RPMI8226 (cell line): ENCODE measurements at places on chromosomes 5 and 9.

GRCh38 chr5:177372034-177372896 is 12.0 kb upstream of the SLC34A1 start:
- DNase-seq = no peak

DNA sequence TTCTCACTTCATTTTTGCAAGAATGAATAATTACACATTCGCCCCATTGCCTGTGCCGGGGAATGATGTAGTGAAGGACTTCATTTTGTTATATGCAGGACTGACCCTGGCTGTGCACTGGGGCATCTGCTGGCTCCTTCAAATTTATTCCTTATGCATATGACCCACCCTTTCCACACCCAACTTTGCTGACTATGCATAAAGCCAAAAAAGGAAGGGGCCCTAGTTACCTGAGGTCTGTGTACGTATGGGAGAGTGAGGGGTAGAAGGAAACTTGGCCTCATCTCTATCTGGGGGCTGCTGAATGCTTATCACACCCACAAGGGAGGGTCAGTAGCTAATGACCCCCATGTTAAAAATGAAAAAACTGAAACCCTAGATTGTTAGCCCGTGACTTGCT is 259.6 kb downstream of the SMARCA2 start:
- no peak for DNase-seq

DNA sequence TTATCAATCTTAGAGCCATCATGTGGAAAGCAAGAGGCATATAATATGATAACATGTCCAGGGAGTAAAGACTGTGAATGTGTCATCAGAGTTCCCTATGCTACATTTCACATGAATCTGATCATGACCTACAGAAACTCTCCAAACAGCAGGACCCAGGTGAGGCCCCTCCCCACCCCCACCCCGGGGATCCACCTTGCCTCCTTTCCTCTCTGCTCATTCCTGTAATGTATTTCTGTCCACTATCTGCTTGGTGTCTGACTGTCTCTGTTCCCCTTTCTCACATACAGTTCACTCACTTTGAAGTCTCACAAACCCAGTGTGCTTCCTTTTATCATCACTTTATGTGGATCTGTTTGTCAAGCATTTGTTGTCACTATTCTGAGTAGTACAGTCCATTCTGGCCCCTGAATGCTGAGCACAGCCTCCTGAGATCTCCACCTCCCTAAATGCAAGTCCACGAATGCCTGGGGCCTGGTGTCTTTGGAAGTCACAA is 76.4 kb upstream of the SMARCA2 start:
- DNase-seq = peak; percentile 25

DNA sequence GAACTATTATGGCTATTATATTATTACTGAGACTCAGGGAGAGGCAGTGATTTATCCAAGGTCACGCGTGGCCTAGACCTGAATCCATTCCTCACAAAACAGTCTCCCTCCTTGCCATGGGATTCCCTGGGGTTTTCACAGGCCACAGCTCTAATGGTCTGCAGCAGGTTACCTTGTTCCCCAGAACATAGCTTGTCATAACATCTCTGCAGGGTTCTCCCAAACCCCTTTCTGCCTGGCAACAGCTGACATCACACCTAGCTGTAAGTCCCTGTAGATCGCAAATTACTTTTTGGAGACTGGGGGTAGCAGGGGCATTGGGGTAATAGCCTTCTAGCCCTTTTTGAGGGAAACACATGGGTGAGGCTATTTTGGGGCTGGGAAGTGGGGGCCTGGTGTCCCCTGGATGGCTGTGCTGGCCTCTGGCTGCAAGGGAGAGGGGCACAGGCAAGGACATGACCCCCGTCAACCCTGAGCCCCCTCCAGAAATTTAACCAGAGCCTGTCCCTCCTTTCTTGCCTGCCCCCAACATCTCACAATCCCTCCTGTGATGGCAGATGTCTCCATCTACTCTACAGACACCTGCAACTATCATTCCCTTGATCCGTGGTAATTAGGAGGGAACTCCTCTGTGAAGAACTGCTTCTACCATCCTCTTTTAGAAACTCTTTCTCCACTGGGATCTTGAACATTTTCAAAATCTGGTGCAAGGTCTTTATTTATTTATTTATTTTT is 1.3 kb downstream of the CD74 start:
- DNase-seq = peak; percentile 54

DNA sequence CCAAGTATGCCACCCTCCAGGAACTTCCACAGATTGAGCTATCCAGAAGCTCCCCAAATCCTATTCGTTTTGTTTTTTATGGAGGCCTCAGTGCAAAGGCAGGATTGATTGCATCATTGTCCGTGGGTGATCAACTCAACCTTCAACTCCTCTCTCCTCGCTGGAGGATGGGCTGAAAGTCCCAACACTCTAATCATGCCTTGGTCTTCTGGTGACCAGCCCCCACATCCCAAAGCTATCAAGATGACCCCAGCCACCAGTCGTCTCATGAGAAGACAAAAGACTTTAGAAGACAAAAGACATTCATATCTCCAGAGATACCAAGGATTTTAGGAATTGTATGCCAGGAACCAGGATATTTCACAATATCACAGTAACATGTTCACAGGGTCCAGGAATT is 441.6 kb upstream of the WWC1 start:
- DNase-seq = no peak

DNA sequence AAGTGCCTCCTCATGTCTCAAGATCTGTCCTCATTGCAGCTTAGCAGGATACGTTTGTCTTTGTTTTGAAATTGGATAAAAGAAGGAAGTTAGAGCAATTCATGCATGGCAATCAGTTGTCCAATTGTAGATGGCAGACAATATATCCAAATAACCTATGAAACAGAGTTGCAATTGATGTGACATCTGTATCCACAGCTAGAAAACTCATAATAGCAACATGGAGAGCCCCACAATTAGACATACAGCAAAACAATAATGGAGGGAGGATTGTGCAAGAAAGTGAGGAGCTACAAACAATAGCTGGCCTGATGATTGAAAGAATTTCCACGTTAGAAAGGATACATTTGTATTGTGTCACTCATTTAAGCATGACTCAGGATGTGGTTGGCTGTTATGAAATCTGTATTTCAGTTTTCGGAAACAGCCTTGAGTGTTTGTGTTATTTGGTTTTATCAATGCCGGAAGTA is 132.0 kb downstream of the FAM174A start:
- DNase-seq = no peak

DNA sequence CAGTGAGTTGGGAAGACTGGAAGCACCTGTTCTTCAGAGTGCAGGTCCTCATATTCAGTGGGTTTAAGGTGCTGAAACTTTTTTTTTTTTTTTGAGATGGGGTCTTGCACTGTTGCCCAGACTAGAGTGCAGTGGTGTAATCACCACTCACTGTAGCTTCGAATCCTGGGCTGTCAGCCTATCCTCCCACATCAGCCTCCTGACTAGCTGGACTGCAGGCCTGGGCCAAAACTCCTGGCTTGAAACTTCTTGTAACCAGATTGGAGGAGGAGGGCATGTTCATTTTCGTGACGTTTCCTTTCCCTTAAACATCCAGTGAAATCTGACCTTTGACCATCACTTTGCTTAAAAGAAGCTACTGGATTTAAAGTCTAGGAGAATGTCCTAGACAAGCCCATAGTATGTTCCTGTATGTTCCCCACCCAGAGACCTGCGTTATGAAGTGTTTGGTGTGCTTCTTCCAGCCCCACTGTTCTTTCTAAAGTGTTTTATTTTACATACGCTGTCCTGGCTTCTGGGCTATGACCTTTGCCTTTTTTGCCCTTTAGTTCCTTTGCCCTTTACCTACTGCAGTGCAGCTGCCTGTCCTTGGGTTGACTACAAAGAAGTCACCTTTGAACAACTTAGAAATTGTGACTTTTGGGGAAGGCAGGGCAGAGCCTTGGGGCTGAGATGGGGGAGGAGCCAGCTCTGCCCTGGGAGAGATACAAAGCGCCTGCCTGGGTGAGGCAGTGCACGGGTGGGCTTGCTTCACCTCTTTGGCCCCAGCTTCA is 18.4 kb downstream of the TENT4A start:
- DNase-seq = no peak

- DNase-seq = no peak
These were observed 683.8 kb downstream of the LRRC70 start for GRCh38 chr5:63262185-63262981.

- DNase-seq = no peak
These were observed 174.8 kb downstream of the FAM114A2 start for GRCh38 chr5:153863951-153864350.

DNA sequence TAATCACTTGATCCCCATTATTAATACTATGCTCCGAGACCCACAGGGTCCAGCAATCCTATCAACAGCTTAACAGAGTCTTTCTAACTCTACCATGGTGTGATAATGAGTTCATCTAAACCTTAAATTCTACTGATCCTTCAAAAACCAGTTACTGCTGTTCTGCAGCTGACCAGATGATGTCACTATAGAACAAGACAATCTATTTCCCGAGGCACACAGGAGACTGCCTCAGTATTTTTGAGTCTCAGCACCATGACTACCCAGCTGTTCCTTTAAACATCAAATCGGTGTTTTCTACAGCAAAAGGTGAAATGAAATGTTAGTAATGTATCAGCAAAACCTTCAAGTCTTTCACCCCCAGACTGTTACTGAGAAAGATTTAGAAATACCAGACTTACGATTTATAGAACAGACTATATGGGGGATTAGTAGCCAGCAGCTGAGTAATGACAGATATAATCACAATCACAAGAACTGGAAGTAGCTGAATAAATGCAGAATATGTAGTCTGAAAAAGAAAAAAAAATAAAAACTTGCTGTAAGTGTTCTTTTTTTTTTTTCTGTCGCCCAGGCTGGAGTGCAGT is 16.9 kb downstream of the DNAJC18 start:
- peak; percentile 75 for DNase-seq

GRCh38 chr5:43638107-43638506 is 35.1 kb downstream of the NNT start:
- no peak for DNase-seq

- DNase-seq = peak; percentile 6
These were observed 3.7 kb upstream of the PAPPA start for GRCh38 chr9:116149844-116150243.

- no peak for DNase-seq
These were observed 33.3 kb downstream of the NKX2-5 start for GRCh38 chr5:173201636-173202265.

GRCh38 chr5:172474293-172474692 is 20.0 kb upstream of the SH3PXD2B start:
- no peak for DNase-seq

- DNase-seq = no peak
These were observed 3.8 kb downstream of the TMEM8B start for GRCh38 chr9:35832814-35833213.

- DNase-seq = no peak
These were observed 1046.2 kb upstream of the DMAC1 start for GRCh38 chr9:8845808-8846207.

- DNase-seq = no peak
These were observed 91.6 kb downstream of the ZSWIM6 start for GRCh38 chr5:61423487-61424145.

DNA sequence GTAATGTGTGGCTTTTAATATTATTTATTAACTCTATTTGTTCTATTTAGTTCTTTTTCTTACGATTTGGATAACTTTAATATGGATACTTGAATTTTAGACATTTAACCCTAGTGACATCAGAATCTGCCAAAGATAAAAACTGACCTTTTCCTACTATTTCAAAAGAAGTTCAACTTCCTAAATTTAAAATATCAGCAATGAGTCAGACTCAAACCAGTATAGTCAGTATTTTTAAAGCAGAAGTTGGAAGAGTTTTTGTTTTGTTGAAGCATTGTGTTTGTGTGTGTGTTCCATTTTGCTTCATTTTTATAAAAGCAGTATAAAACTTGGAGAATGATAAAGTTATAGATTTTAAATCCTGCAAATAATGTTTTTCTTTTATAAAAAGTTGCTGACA is 251.8 kb upstream of the RASA1 start:
- DNase-seq = no peak

DNA sequence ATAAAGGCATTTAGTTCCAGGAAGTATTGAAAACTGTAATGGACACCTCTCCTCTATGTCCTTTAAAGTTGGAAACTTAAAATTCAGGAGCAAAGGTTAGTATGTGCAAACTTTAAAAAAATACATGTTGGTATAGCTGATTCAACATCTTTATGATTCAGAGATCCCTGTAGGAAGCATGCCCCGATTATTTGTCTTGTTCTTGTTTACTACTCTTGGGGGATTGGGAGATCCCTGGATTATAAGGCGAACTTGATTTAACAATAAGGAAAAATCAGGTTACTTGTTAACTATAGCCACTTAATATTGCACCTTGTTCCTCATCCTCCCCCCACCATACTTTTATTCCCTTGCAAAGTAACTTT is 1.7 kb downstream of the F2RL1 start:
- no peak for DNase-seq

- DNase-seq = no peak
These were observed 82.8 kb upstream of the TLX3 start for GRCh38 chr5:171226096-171226754.

- no peak for DNase-seq
These were observed 68.8 kb downstream of the HACD4 start for GRCh38 chr9:20962536-20963225.

DNA sequence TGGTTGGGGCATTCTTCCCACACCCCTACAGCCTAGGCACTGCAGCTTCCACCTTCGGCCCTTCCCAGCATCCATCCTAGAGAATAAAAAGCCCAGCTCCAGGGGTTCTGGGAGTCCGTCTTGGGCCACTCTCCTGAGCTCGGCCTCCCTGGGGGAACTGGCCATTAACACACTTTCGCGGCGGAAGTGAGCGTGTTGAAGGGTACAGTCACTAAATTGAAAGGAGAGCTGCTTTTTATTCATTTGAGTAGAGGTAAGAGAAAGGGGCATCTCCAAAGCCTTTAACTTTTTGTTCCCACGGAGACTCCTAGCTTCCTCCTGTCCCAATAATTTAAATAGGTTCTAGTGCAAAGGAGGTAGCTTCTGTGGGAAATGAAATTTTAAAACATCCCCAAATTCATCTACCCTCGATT is 31.0 kb upstream of the NFIB start:
- no peak for DNase-seq

- peak; percentile 53 for DNase-seq
These were observed 2.1 kb upstream of the OGN start for GRCh38 chr9:92406477-92406876.

DNA sequence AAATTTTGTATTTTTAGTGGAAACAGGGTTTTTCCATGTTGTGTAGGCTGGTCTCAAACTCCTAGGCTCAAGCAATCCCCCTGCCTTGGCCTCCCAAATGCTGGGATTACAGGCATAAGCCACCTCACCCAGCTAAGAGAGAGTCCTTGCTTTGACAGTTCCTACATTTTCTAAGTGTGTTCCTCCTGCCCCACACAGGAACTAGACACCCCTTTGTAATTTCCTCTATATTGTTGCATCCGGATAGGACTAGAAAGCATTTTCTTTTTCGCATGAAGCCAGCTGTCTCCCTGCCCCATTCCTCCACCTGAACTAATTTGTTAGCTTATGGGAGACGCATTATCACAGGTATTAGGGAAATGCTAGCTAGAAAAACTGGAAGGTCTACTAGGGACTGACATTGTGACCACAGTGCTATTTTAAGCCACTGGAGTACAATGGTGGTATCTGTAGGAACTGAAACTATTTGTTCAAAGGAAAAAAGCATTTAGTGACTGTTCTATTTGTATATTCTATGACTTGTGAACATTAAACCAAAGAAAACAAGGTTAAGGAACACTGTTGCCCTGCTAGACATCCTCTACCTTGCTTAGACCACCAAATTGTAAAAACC is 214.1 kb downstream of the SMARCA2 start:
- peak; percentile 35 for DNase-seq

GRCh38 chr5:122366501-122366900 is 54.5 kb downstream of the SNCAIP start:
- DNase-seq = no peak

- no peak for DNase-seq
These were observed 219.8 kb downstream of the ARL15 start for GRCh38 chr5:54090495-54091120.
